ENCODE measurements at places on chromosomes 4 and X. TPM values are rescaled to one million over a fixed set of nuclear protein-coding genes. Genes with fewer than 3 reads are reported as not detected.

The SGMS2 gene
- total RNA-seq, result 2.5 TPM

The GAGE12F gene
- total RNA-seq, result not detected

The FGF2 gene
- total RNA-seq, result 9.1 TPM

The ADH1B gene
- total RNA-seq, result under 0.01 TPM

The SYTL4 gene
- 2.2 TPM for total RNA-seq

The FGG gene
- not detected for total RNA-seq

The FAT1 gene
- 32.7 TPM for total RNA-seq

The MAGEE2 gene
- total RNA-seq, result 3.2 TPM

The FUNDC2 gene
- 12.3 TPM for total RNA-seq

The UBE2D3 gene
- 206 TPM for total RNA-seq

The DRP2 gene
- total RNA-seq, result 4.7 TPM

The RIBC1 gene
- total RNA-seq, result 0.74 TPM

The CSN3 gene
- total RNA-seq, result not detected

The SOD3 gene
- total RNA-seq, result under 0.01 TPM

The UGT2A3 gene
- total RNA-seq, result not detected

The PF4V1 gene
- total RNA-seq, result not detected

The PPBP gene
- total RNA-seq, result 2.0 TPM

The KCND1 gene
- 0.49 TPM for total RNA-seq

The GRIA2 gene
- 264 TPM for total RNA-seq

The NR3C2 gene
- 5.2 TPM for total RNA-seq

Data from temporal lobe (tissue), 4 donors.